Heart left ventricle (tissue), 16 donors: ENCODE measurements at places on chromosomes 3 and 15. TPM values are rescaled to one million over a fixed set of nuclear protein-coding genes. Genes with fewer than 3 reads are reported as not detected.

Gene GREM1
- 0.12 TPM for total RNA-seq

GRCh38 chr15:73485372-73485771 is 42.4 kb downstream of the REC114 start:
- no peak for DNase-seq
- no peaks in the 10 kb centered on the region for H3K27me3 ChIP-seq
- no peaks in the 10 kb centered on the region for H3K36me3 ChIP-seq
- no peak overlapping the region for H3K27ac ChIP-seq
- no peak overlapping the region for H3K4me3 ChIP-seq

- no peak overlapping the region for H3K27ac ChIP-seq
- H3K4me1 ChIP-seq: no peaks in the 10 kb centered on the region
- H3K27me3 ChIP-seq: no peaks in the 10 kb centered on the region
- DNase-seq: no peak
Measured at GRCh38 chr15:70039917-70040316, 57.8 kb downstream of the TLE3 start.

Gene PDZRN3
- total RNA-seq: 163 TPM

GRCh38 chr3:20904671-20905070 is 718.7 kb upstream of the SGO1 start:
- H3K4me3 ChIP-seq: no peak overlapping the region
- no peaks in the 10 kb centered on the region for H3K36me3 ChIP-seq
- H3K4me1 ChIP-seq: no peaks in the 10 kb centered on the region
- DNase-seq: no peak
- H3K27ac ChIP-seq: no peak overlapping the region

Gene CADM2
- total RNA-seq: 0.54 TPM

Gene FOXB1
- not detected for total RNA-seq

Gene KNG1
- not detected for total RNA-seq

GRCh38 chr3:139113231-139113992 is 68.7 kb upstream of the PRR23C start:
- H3K27ac ChIP-seq: no peak overlapping the region
- DNase-seq: no peak
- no peaks in the 10 kb centered on the region for H3K4me1 ChIP-seq

DNA sequence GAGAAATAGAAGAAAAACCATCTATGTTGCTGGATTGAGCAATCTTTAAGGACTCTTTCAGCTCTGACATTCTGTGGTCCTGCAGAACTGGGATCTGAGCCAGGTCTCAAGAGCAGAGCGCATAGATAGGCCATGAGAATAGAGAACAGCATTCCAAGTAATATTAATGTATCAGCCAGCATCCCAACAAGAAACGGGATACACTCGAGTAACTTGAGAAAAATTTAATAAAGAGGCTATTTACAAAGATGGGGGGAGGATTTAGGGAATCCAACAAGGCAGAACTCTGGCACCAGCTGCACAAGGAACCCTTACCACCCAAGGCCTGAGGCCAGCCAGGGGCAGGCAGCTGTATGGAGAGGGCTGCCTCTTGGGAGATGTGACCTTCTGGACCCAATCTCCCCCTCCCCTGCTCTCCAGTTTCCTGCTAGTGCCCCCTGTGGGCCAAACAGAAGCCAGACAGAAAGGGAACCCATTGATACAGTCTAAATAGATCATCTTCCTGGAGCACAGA is 8.2 kb downstream of the TMOD2 start:
- no peaks in the 10 kb centered on the region for H3K27me3 ChIP-seq
- H3K4me3 ChIP-seq: no peak overlapping the region
- peak; percentile 79 for DNase-seq
- H3K36me3 ChIP-seq: no peaks in the 10 kb centered on the region
- peaks cover 14% of the 10 kb centered on the region for H3K4me1 ChIP-seq

DNA sequence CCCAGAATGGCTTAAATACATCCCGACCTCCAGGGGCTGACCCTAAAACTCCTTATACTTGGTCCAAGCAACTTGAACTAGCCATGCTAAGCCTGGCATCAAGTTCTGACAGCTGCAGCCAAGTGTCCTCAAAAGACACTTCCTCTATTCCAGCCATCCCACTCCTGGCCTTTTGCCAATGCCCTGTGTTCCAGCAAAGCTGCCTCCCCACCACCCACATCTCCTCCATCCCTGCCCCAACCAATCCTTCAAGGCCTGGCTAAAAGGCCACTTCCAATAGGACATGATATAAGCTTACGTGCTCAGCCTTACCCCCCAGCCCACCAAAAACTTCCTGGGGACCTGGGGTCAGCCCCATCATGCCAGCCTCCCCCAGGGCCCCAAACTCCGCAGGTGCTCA is 40.9 kb downstream of the SEMA3G start:
- no peak for DNase-seq
- no peaks in the 10 kb centered on the region for H3K27me3 ChIP-seq
- no peak overlapping the region for H3K4me3 ChIP-seq
- no peak overlapping the region for H3K27ac ChIP-seq
- peaks cover 44% of the 10 kb centered on the region for H3K36me3 ChIP-seq
- H3K4me1 ChIP-seq: peaks cover 9% of the 10 kb centered on the region

GRCh38 chr3:146692254-146692653 is 87.1 kb upstream of the PLSCR5 start:
- no peaks in the 10 kb centered on the region for H3K27me3 ChIP-seq
- no peak for DNase-seq
- no peak overlapping the region for H3K4me3 ChIP-seq
- no peak overlapping the region for H3K27ac ChIP-seq

GRCh38 chr15:73781038-73781925 is 28.1 kb upstream of the INSYN1 start:
- no peaks in the 10 kb centered on the region for H3K36me3 ChIP-seq
- DNase-seq: no peak
- H3K27me3 ChIP-seq: no peaks in the 10 kb centered on the region
- no peak overlapping the region for H3K4me3 ChIP-seq

- no peaks in the 10 kb centered on the region for H3K27me3 ChIP-seq
- H3K27ac ChIP-seq: no peak overlapping the region
- DNase-seq: no peak
- H3K4me3 ChIP-seq: no peak overlapping the region
Measured at GRCh38 chr3:4850928-4851265, 128.3 kb upstream of the BHLHE40 start.

Gene SYNPR
- total RNA-seq: not detected

- H3K4me1 ChIP-seq: no peaks in the 10 kb centered on the region
- no peaks in the 10 kb centered on the region for H3K27me3 ChIP-seq
- no peak overlapping the region for H3K4me3 ChIP-seq
Measured at GRCh38 chr3:173819368-173819767, 421.8 kb downstream of the NLGN1 start.

Gene PLA2G4D
- not detected for total RNA-seq

DNA sequence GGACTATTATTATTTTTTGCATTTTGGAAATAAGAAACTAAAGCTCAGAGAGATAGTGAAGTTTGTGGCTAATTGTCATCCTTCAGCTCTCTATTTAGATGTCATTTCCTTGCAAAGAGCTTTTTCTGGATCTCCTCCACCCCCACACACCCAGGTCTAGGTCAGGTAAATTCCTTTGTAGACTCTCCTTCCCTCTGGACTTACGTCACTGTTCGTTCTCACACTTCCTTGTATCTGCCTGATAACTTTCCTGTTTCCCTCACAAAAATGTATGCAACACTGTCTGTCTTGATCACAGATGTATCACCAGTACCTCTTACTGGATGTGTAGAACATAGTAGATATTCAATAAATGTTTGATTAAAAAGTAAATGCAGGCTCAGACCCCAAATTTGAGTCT is 6.1 kb upstream of the MB21D2 start:
- H3K27me3 ChIP-seq: no peaks in the 10 kb centered on the region
- no peak for DNase-seq
- H3K27ac ChIP-seq: no peak overlapping the region
- no peaks in the 10 kb centered on the region for H3K4me1 ChIP-seq
- H3K36me3 ChIP-seq: no peaks in the 10 kb centered on the region

DNA sequence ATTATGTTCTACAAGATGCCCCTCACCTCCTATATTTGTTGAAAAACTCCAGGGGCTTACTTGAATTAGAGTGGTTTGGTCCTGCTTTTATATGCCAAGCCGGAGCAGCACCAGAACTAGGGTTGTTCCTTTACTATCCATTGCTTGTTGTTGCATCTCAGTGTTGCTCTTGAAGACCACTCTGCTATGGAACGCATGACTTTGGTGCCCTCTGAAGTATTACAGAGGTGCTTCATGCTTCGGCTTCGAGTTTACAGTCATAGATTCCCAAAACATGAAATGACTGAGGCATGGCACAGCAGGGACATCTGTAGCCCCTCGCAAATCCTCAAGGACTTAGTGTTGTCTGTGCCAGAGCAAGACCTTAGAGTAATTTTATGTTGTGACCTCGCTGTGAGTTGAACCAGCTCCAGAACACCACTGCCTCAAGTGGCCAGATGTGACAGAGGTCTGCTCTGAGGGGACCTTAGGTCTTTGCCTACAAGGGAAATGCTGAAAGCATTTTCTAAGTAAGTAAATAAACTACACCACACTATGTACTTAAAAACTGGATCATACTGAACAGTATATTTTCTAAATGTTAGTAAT is 67.2 kb upstream of the SIAH2 start:
- no peak overlapping the region for H3K4me3 ChIP-seq
- DNase-seq: no peak
- H3K27me3 ChIP-seq: no peaks in the 10 kb centered on the region
- H3K4me1 ChIP-seq: no peaks in the 10 kb centered on the region
- no peaks in the 10 kb centered on the region for H3K36me3 ChIP-seq

Gene PIF1
- total RNA-seq: 4.6 TPM

Gene CMTM8
- total RNA-seq: 2.9 TPM

GRCh38 chr3:172591876-172592771 is 68.9 kb upstream of the TNFSF10 start:
- DNase-seq: no peak
- H3K36me3 ChIP-seq: no peaks in the 10 kb centered on the region
- peak overlapping the region; percentile 33 for H3K27ac ChIP-seq
- H3K4me1 ChIP-seq: peaks cover 71% of the 10 kb centered on the region
- no peak overlapping the region for H3K4me3 ChIP-seq

- no peaks in the 10 kb centered on the region for H3K27me3 ChIP-seq
- no peaks in the 10 kb centered on the region for H3K4me1 ChIP-seq
- H3K36me3 ChIP-seq: no peaks in the 10 kb centered on the region
- H3K4me3 ChIP-seq: no peak overlapping the region
- no peak overlapping the region for H3K27ac ChIP-seq
Measured at GRCh38 chr3:71511037-71511436, 72.5 kb downstream of the FOXP1 start.

Gene SERPINI2
- total RNA-seq: not detected

Gene MUC20
- 5.2 TPM for total RNA-seq

- H3K4me3 ChIP-seq: peak overlapping the region; percentile 17
- H3K4me1 ChIP-seq: peaks cover 23% of the 10 kb centered on the region
- H3K27me3 ChIP-seq: no peaks in the 10 kb centered on the region
- no peaks in the 10 kb centered on the region for H3K36me3 ChIP-seq
Measured at GRCh38 chr3:16838561-16838960, 46.2 kb upstream of the PLCL2 start.

DNA sequence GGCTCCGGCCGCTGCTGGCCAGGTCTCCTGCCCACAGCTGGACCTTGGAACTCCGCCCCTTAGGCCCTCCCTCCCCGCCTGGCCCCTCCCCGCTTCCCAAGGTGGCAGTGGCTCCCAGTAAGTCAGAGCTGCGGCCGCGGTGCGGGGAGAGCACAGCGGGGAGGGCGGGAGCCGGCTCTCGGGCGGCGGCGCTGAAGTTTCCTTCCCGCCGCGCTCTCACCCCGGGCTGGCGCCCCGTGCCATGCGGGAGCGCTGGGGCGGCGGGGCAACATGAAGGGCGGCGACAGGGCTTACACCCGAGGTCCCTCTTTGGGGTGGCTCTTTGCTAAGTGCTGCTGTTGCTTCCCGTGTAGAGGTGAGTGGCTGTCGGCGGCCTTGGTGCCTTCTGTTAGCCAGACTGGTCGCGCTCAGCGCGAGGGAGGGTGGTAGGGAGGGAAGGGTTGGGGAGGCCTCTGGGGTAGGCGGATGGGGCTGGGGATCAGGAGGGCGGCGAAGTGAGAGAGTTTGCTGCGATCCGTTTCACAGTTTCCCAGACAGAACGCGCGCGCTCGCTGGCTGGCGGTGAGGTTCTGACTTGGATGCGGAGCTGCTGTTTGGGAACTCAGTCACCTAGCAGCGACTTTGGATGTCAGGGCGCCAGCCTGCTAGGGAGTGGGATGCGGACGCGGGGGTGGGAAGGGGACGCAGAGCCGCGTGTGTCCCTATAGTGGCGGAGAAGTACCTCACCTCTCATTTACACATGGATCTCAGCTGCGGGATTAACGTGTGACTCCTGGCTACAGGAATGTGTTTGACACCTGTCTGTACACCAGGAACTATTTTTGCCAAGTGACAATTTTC is 145.5 kb upstream of the UMPS start:
- peak; percentile 88 for DNase-seq
- peak overlapping the region; percentile 33 for H3K4me3 ChIP-seq
- H3K36me3 ChIP-seq: no peaks in the 10 kb centered on the region
- H3K27me3 ChIP-seq: no peaks in the 10 kb centered on the region
- peak overlapping the region; percentile 77 for H3K27ac ChIP-seq

DNA sequence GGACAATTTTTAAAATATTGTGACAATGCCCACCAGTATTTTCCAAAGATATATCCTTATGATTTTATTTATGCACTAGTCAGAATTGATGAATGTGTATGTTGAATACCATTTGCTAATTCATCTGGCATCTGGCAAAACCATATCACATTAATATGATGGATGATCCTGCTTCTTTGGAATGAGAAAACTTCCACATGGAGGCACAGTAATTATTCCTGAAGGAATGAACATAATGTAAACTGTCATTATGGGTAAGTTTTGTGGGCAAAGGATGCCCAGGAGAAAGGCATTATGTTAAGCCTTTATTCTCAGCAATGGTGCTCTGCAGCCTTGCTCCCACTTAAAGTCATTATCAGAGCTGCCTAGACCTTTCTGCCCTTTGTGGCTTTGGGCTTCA is 113.0 kb upstream of the MME start:
- DNase-seq: no peak
- H3K36me3 ChIP-seq: no peaks in the 10 kb centered on the region
- H3K4me1 ChIP-seq: no peaks in the 10 kb centered on the region

GRCh38 chr3:13147344-13147743 is 74.1 kb upstream of the IQSEC1 start:
- no peak overlapping the region for H3K4me3 ChIP-seq
- no peaks in the 10 kb centered on the region for H3K36me3 ChIP-seq
- no peaks in the 10 kb centered on the region for H3K4me1 ChIP-seq
- H3K27me3 ChIP-seq: no peaks in the 10 kb centered on the region
- H3K27ac ChIP-seq: no peak overlapping the region

Gene CFAP91
- 1.4 TPM for total RNA-seq

Gene STAC
- total RNA-seq: not detected

- no peak for DNase-seq
- H3K27ac ChIP-seq: no peak overlapping the region
- no peaks in the 10 kb centered on the region for H3K4me1 ChIP-seq
- no peaks in the 10 kb centered on the region for H3K36me3 ChIP-seq
- no peak overlapping the region for H3K4me3 ChIP-seq
- no peaks in the 10 kb centered on the region for H3K27me3 ChIP-seq
Measured at GRCh38 chr3:145971186-145971585, 189.8 kb downstream of the PLOD2 start.

DNA sequence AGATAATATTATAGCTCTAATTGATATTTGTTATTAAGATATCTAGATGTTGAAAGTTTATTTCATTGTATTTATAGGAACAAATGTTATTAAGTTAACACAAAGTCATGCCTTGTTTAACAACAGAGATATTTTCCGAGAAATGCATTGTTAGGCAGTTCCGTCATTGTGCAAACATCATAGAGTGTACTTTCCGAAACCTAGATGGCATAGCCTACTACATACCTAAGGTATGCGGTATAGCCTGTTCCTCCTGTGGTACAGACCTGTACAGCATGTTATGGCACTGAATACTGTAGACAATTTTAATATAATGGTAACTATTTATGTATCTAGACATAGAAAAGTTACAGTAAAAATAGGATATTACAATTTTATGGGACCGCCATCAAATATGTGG is 114.3 kb downstream of the NAALADL2 start:
- no peak for DNase-seq
- no peaks in the 10 kb centered on the region for H3K27me3 ChIP-seq
- no peak overlapping the region for H3K4me3 ChIP-seq
- H3K4me1 ChIP-seq: no peaks in the 10 kb centered on the region
